Chondrocyte (in vitro differentiated cells): ENCODE measurements at places on chromosomes 16 and 17. TPM values are rescaled to one million over a fixed set of nuclear protein-coding genes. Genes with fewer than 3 reads are reported as not detected.

- H3K36me3 ChIP-seq = peaks cover 16% of the 10 kb centered on the region
- DNase-seq = peak; percentile 87
- H3K4me1 ChIP-seq = peaks cover 15% of the 10 kb centered on the region
- H3K27ac ChIP-seq = no peak overlapping the region
- no peaks in the 10 kb centered on the region for H3K27me3 ChIP-seq
These were observed 47.5 kb downstream of the ADCY7 start for GRCh38 chr16:50313596-50314478.

DNA sequence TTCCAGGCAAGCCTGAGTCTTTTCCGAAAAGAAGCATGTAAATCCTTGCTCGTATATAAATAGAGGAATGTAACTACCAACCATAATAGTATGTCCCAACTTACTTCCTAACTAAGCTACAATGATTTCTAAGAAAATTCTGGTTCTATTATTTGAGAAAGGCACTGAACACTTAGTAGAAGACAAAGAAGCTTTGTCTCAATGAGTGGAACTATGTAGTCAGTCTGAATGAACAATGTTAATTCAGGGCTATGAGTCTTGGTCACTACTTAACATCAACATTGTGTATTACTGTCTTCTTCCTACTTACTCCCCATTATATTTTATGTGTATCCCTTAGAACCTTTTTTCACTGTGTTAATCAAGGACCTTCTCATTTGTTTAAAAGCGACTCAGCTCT lies 206.0 kb downstream of the CYB561 start:
- DNase-seq = no peak
- no peaks in the 10 kb centered on the region for H3K27me3 ChIP-seq
- H3K27ac ChIP-seq = no peak overlapping the region
- H3K4me1 ChIP-seq = no peaks in the 10 kb centered on the region

GRCh38 chr16:12291989-12292759 lies 315.6 kb downstream of the SNX29 start:
- no peak overlapping the region for H3K4me3 ChIP-seq
- H3K27ac ChIP-seq = no peak overlapping the region
- no peak for DNase-seq
- H3K36me3 ChIP-seq = peaks cover 2% of the 10 kb centered on the region

DNA sequence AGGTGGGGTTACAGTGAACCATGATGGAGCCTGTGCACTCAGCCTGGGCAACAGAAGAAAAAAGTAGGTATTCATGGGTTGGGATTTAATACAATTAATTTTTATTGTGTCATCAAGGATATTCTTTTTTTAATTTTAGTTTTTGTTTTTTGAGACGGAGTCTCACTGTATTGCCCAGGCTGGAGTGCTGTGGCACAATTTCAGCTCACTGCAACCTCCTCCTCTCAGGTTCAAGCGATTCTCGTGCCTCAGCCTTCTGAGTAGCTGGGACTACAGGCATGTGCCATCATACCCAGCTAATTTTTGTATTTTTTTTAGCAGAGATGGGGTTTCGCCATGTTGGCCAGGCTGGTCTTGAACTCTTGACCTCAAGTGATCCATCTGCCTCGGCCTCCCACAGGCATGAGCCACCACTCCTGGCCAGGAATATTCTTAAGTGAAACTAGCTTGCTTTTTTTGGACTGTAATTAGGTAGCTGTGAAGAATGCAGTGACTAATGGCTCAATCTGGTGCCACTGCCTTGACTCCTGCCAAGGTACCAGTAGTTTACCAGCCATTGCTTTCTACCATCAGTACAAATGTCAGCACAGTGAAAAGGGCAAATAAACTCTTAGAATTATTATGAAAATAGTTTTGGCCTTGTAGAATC lies 4.8 kb downstream of the PPM1D start:
- peaks cover 50% of the 10 kb centered on the region for H3K4me1 ChIP-seq
- no peak overlapping the region for H3K4me3 ChIP-seq
- DNase-seq = no peak
- H3K27ac ChIP-seq = peak overlapping the region; percentile 51

GRCh38 chr17:78409191-78409928 lies 30.9 kb downstream of the PGS1 start:
- H3K4me1 ChIP-seq = peaks cover 12% of the 10 kb centered on the region
- H3K27ac ChIP-seq = no peak overlapping the region
- H3K4me3 ChIP-seq = no peak overlapping the region
- no peaks in the 10 kb centered on the region for H3K27me3 ChIP-seq
- peaks cover 12% of the 10 kb centered on the region for H3K36me3 ChIP-seq
- DNase-seq = no peak

GRCh38 chr17:75571197-75571884 lies 16.3 kb upstream of the MYO15B start:
- no peaks in the 10 kb centered on the region for H3K4me1 ChIP-seq
- H3K27me3 ChIP-seq = peaks cover 5% of the 10 kb centered on the region
- no peak overlapping the region for H3K27ac ChIP-seq
- H3K36me3 ChIP-seq = peaks cover 2% of the 10 kb centered on the region
- no peak for DNase-seq

GRCh38 chr17:3813171-3813570 lies 12.2 kb upstream of the ITGAE start:
- H3K4me3 ChIP-seq = no peak overlapping the region
- H3K4me1 ChIP-seq = peaks cover 12% of the 10 kb centered on the region
- peak overlapping the region; percentile 5 for H3K27ac ChIP-seq
- no peak for DNase-seq
- H3K27me3 ChIP-seq = no peaks in the 10 kb centered on the region
- peaks cover 36% of the 10 kb centered on the region for H3K36me3 ChIP-seq

- no peaks in the 10 kb centered on the region for H3K27me3 ChIP-seq
- no peak overlapping the region for H3K27ac ChIP-seq
- no peaks in the 10 kb centered on the region for H3K4me1 ChIP-seq
These were observed 7.9 kb downstream of the HIRIP3 start for GRCh38 chr16:29987371-29988085.

- H3K27ac ChIP-seq = peak overlapping the region; percentile 61
- DNase-seq = no peak
- H3K36me3 ChIP-seq = no peaks in the 10 kb centered on the region
- H3K4me1 ChIP-seq = peaks cover 28% of the 10 kb centered on the region
- no peaks in the 10 kb centered on the region for H3K27me3 ChIP-seq
- H3K4me3 ChIP-seq = peak overlapping the region; percentile 35
These were observed 113.8 kb downstream of the SLC39A11 start for GRCh38 chr17:72978593-72979218.

The FTO gene
- total RNA-seq = 85.7 to 139 TPM (median 89.4 TPM) in 3 replicates

- DNase-seq = no peak
- H3K27ac ChIP-seq = no peak overlapping the region
- H3K36me3 ChIP-seq = peaks cover 16% of the 10 kb centered on the region
- peaks cover 15% of the 10 kb centered on the region for H3K4me1 ChIP-seq
These were observed 93.0 kb upstream of the NETO2 start for GRCh38 chr16:47236716-47237115.

- no peak overlapping the region for H3K27ac ChIP-seq
- H3K4me1 ChIP-seq = no peaks in the 10 kb centered on the region
- H3K4me3 ChIP-seq = no peak overlapping the region
- peaks cover 3% of the 10 kb centered on the region for H3K36me3 ChIP-seq
- peaks cover 29% of the 10 kb centered on the region for H3K27me3 ChIP-seq
These were observed 23.5 kb downstream of the CACNG5 start for GRCh38 chr17:66858226-66859083.

- H3K36me3 ChIP-seq = peaks cover 2% of the 10 kb centered on the region
- no peak for DNase-seq
- H3K27ac ChIP-seq = no peak overlapping the region
- no peak overlapping the region for H3K4me3 ChIP-seq
- no peaks in the 10 kb centered on the region for H3K27me3 ChIP-seq
These were observed 112.5 kb upstream of the HLF start for GRCh38 chr17:55152236-55152635.

- no peak for DNase-seq
- no peaks in the 10 kb centered on the region for H3K27me3 ChIP-seq
- H3K4me1 ChIP-seq = peaks cover 41% of the 10 kb centered on the region
- H3K27ac ChIP-seq = no peak overlapping the region
- no peak overlapping the region for H3K4me3 ChIP-seq
These were observed 25.5 kb upstream of the ZNF750 start for GRCh38 chr17:82865274-82865673.

DNA sequence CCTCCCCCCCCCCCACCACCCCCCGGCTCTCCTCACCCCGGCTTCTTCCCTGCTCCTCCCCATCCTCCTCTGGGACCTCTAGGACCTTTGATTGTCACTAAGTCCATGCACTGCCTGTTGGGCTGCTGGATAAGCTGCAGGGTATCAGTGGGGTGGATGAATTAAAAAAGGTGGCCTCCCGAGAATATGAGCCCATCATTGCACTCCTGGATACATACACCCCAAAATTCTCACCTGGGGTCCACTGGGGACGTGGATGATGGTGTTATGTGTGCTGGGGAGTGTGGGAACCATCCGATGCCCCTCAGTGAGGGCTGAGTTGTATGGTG lies 88.8 kb downstream of the IRF8 start:
- H3K4me1 ChIP-seq = no peaks in the 10 kb centered on the region
- H3K27ac ChIP-seq = no peak overlapping the region
- no peak for DNase-seq
- H3K4me3 ChIP-seq = no peak overlapping the region
- no peaks in the 10 kb centered on the region for H3K36me3 ChIP-seq
- peaks cover 76% of the 10 kb centered on the region for H3K27me3 ChIP-seq

The TEKT1 gene
- total RNA-seq = not detected in 3 replicates

The RARA gene
- 59.2 to 65.7 TPM (median 61.2 TPM) in 3 replicates for total RNA-seq

DNA sequence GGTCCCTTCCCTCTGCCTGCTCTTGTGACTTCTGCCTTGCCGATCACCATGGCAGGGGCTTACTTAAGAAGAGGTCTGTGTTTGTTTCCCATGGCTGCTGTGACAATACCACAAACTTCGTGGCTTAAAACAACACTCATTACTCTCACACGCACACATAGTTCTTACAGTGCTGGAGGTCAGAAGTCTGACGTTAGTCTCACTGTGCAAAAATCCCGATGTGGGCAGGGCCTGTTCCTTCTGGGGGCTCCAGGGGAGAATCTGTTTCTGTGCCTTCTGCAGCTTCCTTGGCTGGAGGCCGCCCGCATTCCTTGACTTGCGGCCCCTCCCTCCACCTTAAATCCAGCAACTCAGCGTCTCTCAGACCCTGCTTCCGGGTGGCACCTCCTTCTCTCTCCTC lies 249.2 kb upstream of the GSE1 start:
- no peaks in the 10 kb centered on the region for H3K36me3 ChIP-seq
- peaks cover 2% of the 10 kb centered on the region for H3K27me3 ChIP-seq
- peak overlapping the region; percentile 89 for H3K27ac ChIP-seq
- DNase-seq = no peak
- peaks cover 40% of the 10 kb centered on the region for H3K4me1 ChIP-seq
- no peak overlapping the region for H3K4me3 ChIP-seq

GRCh38 chr17:62163847-62164246 lies 98.8 kb upstream of the MED13 start:
- no peak for DNase-seq
- H3K27ac ChIP-seq = no peak overlapping the region
- H3K4me1 ChIP-seq = peaks cover 13% of the 10 kb centered on the region
- H3K27me3 ChIP-seq = no peaks in the 10 kb centered on the region

DNA sequence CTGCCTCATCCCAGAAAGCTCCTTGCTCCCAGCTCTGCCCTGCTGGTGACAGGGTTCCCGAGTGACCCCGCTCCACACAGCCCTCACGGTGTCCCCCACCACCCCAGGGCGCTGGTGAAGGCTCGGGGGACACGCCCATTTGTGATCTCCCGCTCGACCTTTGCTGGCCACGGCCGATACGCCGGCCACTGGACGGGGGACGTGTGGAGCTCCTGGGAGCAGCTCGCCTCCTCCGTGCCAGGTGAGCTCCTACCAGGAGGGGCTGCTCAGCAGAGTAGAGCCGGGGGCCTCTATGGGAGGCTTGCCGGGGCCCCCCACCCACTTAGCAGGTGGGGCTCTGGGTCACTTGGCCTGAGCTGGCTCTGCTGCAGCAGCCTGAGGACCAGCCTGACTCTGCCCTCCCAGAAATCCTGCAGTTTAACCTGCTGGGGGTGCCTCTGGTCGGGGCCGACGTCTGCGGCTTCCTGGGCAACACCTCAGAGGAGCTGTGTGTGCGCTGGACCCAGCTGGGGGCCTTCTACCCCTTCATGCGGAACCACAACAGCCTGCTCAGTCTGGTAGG lies 11.2 kb downstream of the GAA start:
- H3K4me3 ChIP-seq = no peak overlapping the region
- H3K27me3 ChIP-seq = no peaks in the 10 kb centered on the region
- H3K27ac ChIP-seq = no peak overlapping the region
- DNase-seq = no peak
- no peaks in the 10 kb centered on the region for H3K4me1 ChIP-seq
- peaks cover 2% of the 10 kb centered on the region for H3K36me3 ChIP-seq

GRCh38 chr16:65181071-65181561 lies 59.3 kb upstream of the CDH11 start:
- H3K27me3 ChIP-seq = no peaks in the 10 kb centered on the region
- no peak overlapping the region for H3K27ac ChIP-seq
- peaks cover 43% of the 10 kb centered on the region for H3K4me1 ChIP-seq
- DNase-seq = no peak
- no peak overlapping the region for H3K4me3 ChIP-seq

The DDX28 gene
- total RNA-seq = 5.8 to 6.7 TPM (median 6.6 TPM) in 3 replicates

DNA sequence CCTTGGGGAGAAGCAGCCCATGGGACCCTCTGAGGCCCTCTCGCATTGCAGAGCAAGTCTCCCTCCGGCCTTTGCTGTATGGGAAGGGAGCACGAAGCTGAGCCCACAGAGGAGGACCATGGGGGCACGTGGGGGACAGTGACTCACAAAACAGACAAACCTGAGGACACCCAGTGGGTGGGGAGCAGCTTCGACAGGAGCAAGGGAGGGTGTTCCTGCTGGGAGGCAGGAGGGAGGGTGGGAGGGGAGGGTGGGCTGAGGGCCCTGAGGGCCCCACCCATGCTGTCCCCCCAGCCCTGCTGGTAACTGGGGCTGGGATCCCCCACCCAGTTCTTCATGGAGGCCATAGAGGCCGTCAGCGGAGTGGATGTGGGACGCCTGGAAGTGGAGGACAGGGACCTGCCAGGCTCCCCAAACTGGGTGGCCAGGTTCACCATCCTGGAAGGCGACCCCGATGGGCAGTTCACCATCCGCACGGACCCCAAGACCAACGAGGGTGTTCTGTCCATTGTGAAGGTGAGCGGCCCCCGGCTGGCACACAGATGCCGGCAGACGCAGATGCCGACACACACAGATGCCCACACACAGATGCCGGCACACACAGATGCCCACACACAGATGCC lies 12.5 kb downstream of the SLC22A31 start:
- DNase-seq = no peak
- H3K36me3 ChIP-seq = no peaks in the 10 kb centered on the region
- H3K4me3 ChIP-seq = no peak overlapping the region
- peaks cover 2% of the 10 kb centered on the region for H3K27me3 ChIP-seq
- H3K4me1 ChIP-seq = no peaks in the 10 kb centered on the region

The CACNA1G gene
- 0.05 to 0.41 TPM (median 0.10 TPM) in 3 replicates for total RNA-seq

The ORMDL3 gene
- 54.9 to 59.9 TPM (median 55.0 TPM) in 3 replicates for total RNA-seq

The GCGR gene
- not detected in 3 replicates for total RNA-seq

- peaks cover 2% of the 10 kb centered on the region for H3K36me3 ChIP-seq
- peaks cover 56% of the 10 kb centered on the region for H3K4me1 ChIP-seq
- DNase-seq = no peak
- H3K4me3 ChIP-seq = no peak overlapping the region
- no peak overlapping the region for H3K27ac ChIP-seq
These were observed 168.5 kb downstream of the CYB561 start for GRCh38 chr17:63277629-63278028.
